Right ventricle myocardium superior (tissue), 1 donor: ENCODE measurements at places on chromosomes 6 and 20.

- peak; percentile 55 for DNase-seq
Measured at GRCh38 chr6:159169557-159170332, 545 bp downstream of the FNDC1 start.

GRCh38 chr20:49112596-49113274 is 66.6 kb downstream of the CSE1L start:
- DNase-seq = no peak

DNA sequence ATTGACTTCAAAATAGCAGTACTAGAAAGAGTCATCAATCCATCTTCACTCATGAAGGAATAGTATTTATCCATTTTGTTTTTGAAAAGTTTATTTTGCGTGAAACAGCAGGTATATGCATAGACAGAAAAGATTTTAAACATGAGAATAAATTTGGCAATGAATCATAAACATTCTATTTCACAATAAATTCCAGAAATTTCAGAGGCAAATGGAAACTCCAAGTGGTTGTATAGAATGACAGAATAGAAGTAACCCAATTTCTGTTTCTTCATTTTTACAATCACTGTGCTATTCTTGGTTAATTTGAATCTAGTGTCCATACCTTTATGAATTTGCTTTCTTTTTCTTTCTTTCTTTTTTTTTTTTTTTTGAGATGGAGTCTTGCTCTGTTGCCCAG is 173.0 kb upstream of the ECI2 start:
- DNase-seq = no peak

- DNase-seq = no peak
Measured at GRCh38 chr6:113662688-113663333, 194.3 kb upstream of the MARCKS start.

GRCh38 chr6:108180776-108181175 is 15.0 kb downstream of the NR2E1 start:
- DNase-seq = no peak
